ENCODE measurements at places on chromosomes 5 and 9.

GRCh38 chr5:117559005-117559844 is 984.6 kb upstream of the SEMA6A start:
- DNase-seq: no peak

GRCh38 chr5:142650060-142650459 is 35.8 kb downstream of the FGF1 start:
- no peak for DNase-seq

- no peak for DNase-seq
These were observed 535.9 kb downstream of the DNAH5 start for GRCh38 chr5:13408616-13409015.

GRCh38 chr9:122236681-122237080 is 7.9 kb upstream of the LHX6 start:
- DNase-seq: no peak

DNA sequence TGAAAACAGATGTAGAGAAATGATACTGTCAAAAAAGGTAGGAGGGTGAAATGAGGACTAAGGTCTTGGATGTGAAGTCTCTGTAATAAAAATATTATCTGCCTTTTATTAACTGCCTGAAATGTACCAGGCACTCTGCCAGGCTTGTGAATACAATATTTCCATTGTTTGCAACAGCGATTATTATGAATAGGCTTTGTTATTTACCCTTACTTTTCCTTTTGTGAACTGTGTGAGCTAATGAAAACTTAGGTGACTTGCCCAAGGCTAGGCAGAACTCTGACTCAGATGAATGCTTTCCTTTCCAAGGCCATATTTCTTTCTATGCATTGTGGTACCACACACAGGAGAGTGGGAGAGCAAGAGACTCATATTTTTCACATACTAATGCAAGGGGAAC is 204.1 kb downstream of the CDH12 start:
- DNase-seq: no peak

DNA sequence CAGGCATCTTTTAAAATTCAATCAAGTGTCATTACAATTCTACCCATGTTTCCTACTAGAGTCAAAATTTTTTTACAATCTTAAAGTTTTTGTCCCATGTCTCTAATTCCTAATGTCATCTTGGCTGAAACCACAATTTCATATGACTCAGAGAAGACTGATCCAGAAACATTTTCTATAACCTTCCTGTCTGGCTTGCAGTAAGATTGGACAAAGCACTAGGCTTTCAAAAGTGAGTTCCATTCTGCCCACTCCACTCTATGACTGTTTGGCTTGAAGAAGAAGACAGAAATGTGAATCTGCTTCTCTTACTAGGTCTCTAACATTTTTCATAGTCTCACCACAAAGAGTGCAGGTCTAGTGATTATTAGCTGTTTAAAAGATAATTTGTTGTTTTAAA is 88.8 kb downstream of the NR3C1 start:
- no peak for DNase-seq

- DNase-seq: no peak
These were observed 5.0 kb downstream of the TARS1 start for GRCh38 chr5:33445798-33446197.

Data from stimulated activated CD4-positive, alpha-beta T cell treated with anti-CD3 and anti-CD28 coated beads, Interleukin-2, amount 100 ng/mL, for 24 hours (primary cell).